T-helper 2 cell (primary cell): ENCODE measurements at places on chromosomes 3 and 15.

- no peak for DNase-seq
Observed at GRCh38 chr15:52318729-52319500, 23.3 kb upstream of the MYO5C start.

DNA sequence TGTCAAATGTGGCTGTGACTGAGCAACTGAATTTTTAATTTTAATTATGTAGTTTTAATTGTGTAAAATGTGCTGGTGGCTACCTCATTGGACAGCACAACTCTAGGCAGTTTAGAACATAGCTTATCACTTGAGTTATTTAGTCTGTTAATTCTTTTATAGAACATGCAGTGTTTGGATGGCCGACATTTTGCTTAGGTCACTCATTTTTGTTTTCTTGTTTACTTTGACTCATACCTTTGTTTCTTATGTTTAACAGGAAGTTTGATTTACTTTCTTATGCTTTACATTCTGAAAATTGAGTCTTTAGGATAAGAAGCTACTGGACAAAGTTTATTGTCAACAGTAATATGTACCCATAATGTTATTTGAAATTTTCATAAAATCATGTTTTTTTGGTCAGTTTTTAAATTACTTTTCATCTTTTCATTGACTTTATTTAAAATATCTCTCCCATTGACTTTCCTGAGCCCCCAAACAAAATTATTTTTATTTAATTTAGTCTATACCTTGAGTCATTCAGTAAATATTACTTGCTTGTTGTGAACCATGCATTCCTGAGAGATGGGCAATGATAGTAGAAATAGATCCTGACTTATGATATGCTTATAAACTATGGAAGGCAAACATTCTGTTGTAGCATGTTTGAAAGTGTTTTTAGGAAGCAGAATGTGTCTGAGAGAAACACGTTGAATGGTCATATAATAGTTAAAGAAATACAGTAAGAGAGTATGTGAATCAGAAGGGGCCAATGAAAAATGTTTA lies 60.6 kb downstream of the TCF12 start:
- no peak for DNase-seq

- no peak for DNase-seq
Observed at GRCh38 chr3:52190294-52191074, 7.5 kb upstream of the ALAS1 start.

- DNase-seq = no peak
Observed at GRCh38 chr15:77305953-77306352, 114.0 kb downstream of the PEAK1 start.

GRCh38 chr15:71312731-71313460 lies 197.6 kb downstream of the THSD4 start:
- DNase-seq = no peak

- DNase-seq = no peak
Observed at GRCh38 chr3:104856741-104857140, 510.0 kb upstream of the ALCAM start.

DNA sequence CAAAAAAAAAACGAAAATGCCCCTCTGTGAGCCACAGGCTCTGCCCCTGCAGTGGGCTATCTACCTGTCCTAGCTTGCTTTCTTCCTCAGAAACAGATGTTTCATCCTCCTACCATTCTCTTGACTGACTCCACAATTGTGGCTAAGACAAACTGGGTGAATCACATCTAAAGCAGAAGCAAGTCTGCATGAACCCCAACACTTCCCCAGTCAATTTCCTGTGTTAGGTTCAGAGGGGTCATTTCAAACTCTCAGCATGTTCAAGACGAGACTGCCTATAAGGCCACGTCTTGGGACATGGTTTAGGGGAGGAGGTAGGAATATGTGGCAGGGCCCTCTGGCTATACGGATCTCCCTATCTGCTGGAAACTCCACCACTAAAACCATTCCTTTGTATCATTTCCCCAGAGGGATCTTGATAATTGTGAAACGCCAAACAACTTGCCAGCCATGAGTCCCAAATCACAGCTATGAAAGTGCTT lies 28.6 kb upstream of the ANKDD1A start:
- no peak for DNase-seq

- DNase-seq = no peak
Observed at GRCh38 chr3:95350049-95350448, 1287.2 kb downstream of the NSUN3 start.
